ENCODE measurements at places on chromosomes 3 and 15.
A peak's percentile ranks its signal among the peaks of the same experiment; 100 is the strongest.

GRCh38 chr3:62007036-62007435 lies 366.3 kb downstream of the FEZF2 start:
- DNase-seq: no peak

DNA sequence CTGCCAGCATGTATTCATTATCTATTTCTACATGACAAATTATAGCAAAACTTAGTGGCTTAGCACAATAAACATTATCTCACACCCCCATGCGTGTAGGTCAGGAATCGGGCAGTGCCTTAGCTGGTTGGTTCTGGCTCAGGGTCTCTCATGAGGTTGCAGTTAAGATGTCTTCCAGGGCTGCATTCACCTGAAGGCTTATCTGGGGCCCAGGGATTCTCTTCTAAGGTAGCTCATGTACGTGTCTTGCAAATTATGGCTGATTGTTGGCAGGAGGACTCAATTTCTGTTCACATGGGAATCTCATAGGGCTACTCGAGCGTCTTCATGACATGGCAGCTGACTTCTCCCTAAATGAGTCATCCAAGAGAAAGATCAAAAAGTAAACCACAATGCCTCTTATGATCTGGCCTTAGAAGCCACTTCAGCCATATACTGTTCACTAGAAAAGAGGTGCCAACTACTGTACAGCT lies 42.9 kb upstream of the TSC22D2 start:
- DNase-seq: peak; percentile 73

DNA sequence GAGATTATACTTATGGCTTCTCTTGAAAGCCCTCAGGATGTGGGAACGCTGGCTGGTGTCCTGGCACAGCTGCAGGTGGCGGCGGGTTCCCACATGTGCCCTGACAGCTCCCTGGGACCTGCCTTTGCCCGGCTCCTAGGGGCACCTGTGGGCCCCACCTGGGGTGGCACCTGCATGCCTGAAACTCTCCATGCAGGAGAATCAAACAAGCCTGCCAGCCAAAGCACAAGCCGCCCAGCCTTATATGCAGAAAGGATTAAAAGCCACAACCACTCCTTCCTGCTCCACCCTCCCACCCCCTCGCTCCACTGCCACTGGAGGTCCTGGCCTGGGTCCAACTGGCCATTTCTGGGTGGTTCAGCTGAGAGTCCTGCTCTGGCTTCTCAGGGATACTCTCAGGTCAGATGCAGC lies 18.1 kb downstream of the TRPM1 start:
- no peak for DNase-seq

GRCh38 chr15:43648649-43649429 lies at the start of gene CATSPER2:
CATSPER2 (minus strand) TSS chr15:43648844; CDS start chr15:43648061, 783 bp downstream.
- no peak for DNase-seq

- no peak for DNase-seq
Observed at GRCh38 chr3:40585381-40586016, 60.7 kb downstream of the ZNF621 start.

DNA sequence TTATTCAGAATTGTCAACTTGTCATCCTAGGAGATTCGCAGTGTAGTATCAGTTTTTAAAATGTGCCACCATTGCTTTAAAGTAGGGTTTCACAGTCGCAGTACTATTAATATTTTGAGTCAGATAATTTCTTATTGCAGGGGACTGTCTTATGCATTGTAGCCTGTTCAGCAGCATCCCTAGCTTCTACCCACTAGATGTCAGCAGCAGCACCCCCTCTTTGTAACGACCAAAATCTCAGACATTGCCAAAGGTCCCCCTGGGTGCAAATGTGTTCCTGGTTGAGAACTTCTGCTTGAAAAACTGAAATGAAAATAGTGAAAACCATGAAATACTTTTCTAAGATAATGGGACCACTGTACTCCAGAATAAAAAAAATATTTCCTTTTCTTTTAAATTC lies 474.8 kb downstream of the CNTN3 start:
- DNase-seq: no peak

- peak; percentile 16 for DNase-seq
Observed at GRCh38 chr15:52255008-52255407, 40.6 kb downstream of the MYO5C start.

GRCh38 chr3:46208167-46208704 lies at the start of gene CCR1:
CCR1 (minus strand) TSS chr3:46208313; CDS start chr3:46204313, 4,000 bp downstream.
- peak; percentile 17 for DNase-seq

- no peak for DNase-seq
Observed at GRCh38 chr15:74828835-74829234, 2.4 kb downstream of the CPLX3 start.

- DNase-seq: no peak
Observed at GRCh38 chr15:87929841-87930240, 326.7 kb downstream of the NTRK3 start.

DNA sequence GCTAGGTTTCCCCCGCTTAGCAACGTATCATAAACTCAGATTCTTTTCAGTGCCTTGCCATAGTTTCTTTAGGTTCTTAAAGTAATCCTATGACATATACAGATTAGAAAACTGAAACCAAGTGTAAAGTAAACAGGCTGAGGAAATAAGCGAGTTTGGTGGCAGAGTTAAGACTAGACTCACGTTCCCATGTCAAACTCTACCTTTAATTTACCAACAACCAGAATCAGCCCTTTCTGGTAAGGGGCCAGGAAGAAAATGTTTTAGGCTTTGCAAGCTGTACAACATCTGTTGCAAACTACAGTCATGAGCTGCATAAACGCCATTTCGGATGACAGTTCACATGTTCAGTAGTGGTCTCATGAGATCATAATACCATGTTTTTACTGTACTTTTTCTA lies 128.0 kb upstream of the PRICKLE2 start:
- no peak for DNase-seq

- DNase-seq: peak; percentile 27
Observed at GRCh38 chr3:129313665-129314385, 35.2 kb downstream of the HMCES start.

DNA sequence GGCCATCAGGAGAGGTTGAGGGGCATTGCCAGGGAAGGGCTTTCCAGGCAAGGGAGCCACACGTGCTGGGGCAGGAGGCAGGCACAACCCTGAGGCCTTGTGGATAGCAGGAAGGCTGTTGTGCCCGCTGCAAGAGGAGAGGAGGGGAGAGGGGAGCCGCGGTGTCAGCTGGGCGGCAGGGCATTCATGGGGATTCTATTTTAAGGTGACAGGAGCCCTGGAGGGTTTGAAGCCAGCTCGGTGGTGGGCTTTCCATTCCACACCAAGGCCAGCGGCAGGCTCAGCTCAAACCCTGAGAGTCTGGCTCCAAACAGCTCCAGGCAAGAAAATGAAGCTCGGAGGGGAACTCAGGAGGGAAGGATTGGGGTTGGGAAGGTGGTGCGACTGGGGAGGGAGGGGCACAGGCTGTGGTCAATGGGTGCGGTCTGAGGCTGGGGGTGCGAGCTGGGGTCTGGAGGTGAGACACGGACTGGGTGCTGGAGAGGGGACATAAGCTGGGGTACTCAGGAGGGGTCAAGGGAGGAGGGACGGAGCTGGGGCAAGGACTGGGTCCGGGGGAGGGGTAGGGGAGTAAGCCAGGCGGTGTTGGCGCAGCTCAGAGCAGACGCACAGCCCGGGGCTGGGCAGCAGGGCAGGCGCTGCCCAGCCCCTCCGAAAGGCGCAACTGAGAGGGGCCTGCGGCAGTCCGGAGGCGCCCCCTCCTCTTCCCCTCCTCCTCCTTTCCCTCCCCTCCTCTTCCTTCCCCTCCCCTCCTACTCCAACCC lies 43.4 kb downstream of the TPRA1 start:
- DNase-seq: no peak

DNA sequence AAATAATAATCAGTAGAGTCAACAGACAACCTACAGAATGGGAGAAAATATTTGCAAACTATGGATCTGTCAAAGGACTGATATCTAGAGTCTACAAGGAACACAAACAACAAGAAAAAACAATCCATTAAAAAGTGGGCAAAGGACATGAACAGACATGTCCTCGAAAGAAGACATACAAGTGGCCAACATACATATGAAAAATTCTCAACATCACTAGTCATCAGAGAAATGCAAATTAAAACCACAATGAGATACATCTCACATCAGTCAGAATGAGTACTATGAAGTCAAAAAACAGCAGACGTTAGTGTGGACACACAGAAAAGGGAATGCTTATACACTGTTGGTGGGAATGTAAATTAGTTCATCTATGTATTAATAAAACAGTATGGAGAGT lies 33.7 kb downstream of the SLC2A2 start:
- DNase-seq: no peak

DNA sequence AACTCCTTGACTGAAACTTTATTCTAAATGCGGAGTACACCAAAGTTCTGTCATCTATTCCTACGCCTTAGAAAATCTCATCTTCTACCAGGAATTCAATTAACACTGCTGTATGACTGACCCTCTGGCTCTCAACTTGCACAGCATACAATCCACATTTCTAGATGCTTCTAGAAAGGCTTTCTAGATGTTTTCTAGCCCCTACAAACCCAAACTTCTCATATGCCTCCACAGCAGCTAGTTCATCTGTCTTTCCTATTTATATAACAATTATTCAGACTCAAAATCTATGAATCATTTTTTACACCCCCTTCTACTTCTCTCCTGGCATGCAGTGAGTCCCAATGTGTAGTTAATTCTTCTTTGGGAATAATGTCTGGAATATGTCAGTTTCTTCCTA lies 13.2 kb downstream of the INO80 start:
- DNase-seq: no peak

- DNase-seq: no peak
Observed at GRCh38 chr3:115660646-115661337, 37.5 kb downstream of the GAP43 start.

Measured in ACHN (cell line).